Cortex of kidney (tissue), 1 donor: ENCODE measurements at places on chromosomes 2 and 18.

DNA sequence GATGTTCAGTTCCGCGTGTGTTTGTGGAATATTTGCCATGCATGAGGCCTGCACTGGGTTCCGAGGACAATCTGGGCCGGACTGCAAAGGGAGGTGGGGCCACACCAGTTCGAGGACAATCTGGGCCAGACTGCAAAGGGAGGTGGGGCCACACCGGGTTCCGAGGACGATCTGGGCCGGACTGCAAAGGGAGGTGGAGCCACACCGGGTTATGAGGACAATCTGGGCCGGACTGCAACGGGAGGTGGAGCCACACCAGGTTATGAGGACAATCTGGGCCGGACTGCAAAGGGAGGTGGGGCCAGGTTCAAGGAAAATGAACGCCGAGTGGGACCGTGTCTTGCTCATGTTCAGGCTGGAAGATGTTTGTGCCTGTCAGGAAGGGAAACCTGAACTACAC lies 97.8 kb upstream of the HDAC4 start:
- DNase-seq: no peak

DNA sequence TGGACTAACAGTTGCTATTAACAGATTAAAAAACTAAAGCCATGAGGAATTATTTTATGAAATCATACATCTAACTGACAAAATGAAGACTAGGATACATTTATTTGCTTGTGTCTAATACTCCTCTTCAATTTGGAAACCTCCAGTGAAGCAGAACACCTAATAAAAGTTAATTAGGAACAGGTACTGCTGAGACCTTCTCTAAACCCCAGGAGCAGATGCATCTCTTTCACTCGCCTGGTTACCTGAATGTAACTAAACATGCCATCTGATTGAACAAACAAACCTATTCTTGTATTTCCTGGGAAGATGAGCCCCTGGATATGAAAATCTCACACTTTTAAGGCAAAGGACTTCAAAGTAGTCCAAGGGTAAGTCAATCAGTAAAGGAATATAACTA lies 898.2 kb downstream of the NRXN1 start:
- DNase-seq: no peak

DNA sequence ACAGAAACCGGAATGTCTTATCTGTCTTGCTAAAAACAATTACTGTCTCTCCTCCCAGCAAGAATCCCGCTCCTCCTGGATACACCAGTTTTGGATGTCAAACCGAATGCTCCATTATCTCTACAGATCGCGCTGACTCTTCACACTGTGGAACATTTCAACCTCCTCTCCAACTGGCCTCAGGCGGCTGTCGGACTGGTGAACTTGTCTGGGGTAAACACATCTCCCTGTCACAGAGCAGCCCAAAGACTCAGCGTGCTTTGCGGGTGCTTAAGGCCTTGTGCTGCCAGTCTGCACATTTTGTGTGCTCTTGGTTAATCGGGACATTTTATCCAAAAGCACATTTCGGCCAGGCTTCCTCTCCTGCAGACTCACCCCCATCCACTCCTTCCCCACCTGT lies 173.1 kb downstream of the ICOS start:
- DNase-seq: no peak

GRCh38 chr2:196956069-196956468 lies 29.6 kb upstream of the PGAP1 start:
- no peak for DNase-seq

DNA sequence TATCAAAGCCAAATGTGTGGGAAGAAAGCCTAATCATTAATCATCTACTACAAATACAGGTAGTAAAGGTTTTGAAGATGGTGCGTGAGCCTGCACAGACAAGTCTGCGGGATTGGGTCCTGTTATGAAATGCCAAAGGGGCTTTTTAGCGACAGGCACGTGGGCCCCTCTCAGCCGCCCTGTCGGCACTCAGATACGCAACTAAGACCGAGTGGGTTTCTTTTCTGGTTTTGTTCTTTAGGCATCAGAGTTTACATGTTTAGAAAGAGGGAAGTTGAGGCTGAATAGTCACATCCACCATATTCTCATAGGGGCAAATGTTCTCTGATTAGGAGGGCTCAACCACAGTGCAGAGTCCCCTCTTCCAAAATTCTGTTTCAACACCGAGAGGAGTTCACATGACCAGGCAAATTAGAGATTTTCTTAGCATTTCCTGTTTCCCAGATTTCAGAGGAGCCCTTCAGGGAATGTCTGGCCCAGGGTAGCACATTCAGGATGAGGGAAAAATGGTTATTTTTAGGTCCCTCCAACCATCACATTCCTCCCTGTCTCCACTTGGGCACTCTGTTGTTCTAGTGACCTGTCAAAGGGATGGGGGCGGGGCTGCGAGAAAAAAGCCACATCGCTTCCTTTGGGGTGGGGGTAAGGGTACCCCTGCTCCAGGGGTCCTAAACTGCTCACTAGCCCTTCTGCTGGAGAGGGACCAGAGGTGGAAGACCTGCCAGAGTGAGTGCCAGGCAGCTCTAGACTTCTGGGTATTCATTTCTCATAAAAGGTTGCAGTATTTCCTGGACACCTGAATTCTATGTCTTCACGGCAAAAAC lies 159.2 kb downstream of the BCL2 start:
- no peak for DNase-seq

DNA sequence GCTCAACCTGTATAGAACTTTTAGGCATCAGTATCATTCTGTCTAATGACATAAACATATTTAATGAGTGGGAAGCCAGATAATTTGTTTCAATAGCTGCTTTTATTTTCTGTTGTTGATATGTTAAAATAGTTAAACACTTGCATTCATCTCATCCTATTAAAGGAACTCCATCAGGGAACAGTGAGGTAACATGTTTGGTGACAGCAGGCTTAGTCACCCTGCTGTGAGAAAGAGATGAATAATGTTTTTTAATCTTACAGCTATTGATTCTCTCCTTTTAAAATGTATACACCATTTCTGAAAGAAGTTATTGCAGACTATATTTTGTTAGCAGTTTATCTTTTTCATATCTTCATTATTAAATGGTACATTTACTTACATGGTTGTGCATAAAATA lies 123.3 kb upstream of the CWC22 start:
- no peak for DNase-seq

DNA sequence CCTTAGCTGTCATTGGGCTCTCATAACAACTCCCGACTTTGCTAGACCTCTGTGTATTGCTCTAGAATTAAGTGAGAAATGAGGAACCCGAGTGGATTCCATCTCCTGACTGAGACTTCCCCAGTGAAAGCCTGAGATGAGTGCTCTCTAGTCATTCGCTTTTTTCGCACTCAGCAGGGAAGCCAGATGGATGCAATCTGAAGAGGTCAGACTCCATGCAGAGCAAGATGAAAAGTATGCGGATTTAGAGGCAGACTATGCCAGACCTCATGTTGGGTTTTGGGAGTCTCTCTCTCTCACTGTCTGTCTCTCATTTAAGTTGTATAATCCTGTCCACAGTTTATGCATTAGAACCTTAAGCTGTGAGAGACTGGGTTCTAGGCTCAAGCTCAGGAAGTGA lies 88.6 kb downstream of the SLC5A7 start:
- no peak for DNase-seq

DNA sequence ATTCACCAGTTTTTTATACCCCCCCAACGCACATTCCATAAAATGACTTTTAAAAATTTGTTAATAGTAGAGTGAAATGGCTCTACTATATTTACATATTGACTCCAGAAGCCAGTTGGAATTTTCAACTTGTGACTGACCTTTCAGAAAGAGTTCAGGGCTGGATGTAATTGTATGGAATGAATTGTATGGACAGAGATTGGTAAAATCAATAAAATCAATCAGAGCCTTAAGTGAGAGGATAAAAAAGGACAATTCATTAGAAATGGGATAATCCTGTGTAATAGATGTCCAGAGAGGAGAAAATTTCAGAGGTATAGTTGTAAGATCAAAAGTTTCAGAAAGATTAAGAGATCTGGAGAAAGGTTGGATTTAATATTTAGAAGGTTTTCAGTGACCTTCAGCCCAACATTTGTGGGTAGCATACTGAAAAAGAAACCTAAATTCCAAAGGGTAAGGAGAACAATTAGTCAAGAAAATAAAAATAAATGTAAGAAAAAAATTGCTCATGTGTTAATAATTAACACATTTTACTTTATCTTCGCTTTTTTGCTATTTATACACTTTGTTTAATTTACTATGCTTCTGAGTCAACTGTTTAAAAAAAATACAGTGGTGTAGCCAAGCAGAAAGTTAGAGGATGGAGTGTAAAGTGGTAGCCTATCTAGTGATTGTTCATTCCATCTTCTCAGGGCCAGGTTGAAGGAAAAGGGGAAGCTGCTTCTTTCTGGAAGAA lies 385.4 kb upstream of the TMEFF2 start:
- DNase-seq: no peak

DNA sequence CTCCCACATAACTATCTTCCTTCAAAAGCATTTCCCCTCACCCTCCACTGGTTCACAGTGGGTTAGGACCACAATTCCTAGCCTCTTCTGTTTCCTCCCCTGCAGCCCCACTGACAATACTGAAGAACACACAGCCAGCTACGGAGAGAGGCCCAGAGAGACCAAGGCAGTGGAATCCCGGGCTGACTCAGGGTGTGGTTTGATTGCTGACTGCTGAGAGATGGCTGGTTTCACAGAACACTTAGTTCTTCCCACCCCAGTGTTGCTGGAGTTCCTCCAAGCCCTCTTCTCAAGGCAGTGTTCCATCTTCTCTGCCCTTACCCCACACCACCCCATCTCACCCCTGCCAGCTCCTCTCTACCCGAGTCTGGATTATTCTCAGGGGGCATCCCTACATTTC lies 43.3 kb upstream of the ZFP36L2 start:
- DNase-seq: no peak

GRCh38 chr18:8601277-8602032 lies 7.8 kb upstream of the RAB12 start:
- no peak for DNase-seq

DNA sequence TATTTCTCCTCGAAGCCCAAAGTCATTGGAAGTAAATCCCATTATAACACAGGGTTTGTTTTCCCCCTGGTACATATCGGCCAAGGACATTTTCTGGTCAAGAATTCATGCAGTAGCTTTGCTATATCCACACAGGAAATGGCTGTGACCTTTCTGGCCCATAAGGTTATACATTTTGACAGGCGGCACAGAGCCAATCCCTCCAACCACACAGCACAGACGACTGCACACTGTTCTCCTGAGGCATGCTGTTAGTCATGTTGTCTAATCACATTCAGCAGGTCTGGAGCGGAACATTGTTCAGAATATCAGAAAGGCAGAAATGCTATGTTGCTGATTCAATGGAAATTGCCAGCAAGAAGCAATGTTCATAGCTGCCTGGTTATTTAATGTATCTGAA lies 742.3 kb upstream of the SLC8A1 start:
- no peak for DNase-seq

DNA sequence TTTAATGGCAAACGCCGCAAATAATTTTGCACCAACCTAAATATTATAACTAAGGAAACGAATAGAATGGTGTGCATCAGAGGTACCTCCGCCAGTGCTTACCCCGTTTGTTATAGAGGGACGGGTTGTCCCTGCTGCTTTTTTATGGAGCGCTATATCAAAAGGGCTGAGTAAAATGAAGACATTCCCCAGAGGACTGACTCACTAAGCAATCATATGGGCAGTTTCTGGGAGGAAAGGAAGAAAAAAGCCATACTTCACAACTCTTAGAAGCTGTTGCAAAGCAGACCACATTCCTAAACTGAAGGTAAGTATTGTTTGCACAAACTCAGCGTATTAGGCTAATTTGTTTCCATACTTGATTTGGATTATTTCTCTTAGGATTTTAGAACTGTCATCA lies 12.9 kb downstream of the ID2 start:
- no peak for DNase-seq

GRCh38 chr2:209614690-209615369 lies 156.8 kb upstream of the UNC80 start:
- no peak for DNase-seq

GRCh38 chr2:8575834-8576423 lies 105.9 kb upstream of the ID2 start:
- no peak for DNase-seq

- DNase-seq: no peak
These were observed 28.7 kb upstream of the ZEB2 start for GRCh38 chr2:144548532-144549191.

DNA sequence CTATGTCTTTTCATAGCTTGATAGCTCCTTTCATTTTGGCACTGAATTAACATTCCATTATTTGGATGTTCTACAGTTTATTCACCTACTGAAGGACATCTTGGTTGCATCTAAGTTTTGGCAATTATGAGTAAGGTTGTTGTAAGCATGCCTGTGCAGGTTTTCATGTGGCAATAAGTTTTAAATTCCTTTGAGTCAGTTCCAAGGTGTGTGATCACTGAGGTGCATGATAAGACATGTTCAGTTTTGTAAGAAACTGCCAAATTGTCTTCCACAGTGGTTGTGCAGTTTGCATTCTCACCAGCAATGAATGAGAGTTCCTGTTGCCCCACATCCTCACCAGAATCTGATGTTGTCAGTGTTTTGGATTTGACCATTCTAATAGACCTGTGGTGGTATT lies 24.2 kb downstream of the XDH start:
- no peak for DNase-seq

DNA sequence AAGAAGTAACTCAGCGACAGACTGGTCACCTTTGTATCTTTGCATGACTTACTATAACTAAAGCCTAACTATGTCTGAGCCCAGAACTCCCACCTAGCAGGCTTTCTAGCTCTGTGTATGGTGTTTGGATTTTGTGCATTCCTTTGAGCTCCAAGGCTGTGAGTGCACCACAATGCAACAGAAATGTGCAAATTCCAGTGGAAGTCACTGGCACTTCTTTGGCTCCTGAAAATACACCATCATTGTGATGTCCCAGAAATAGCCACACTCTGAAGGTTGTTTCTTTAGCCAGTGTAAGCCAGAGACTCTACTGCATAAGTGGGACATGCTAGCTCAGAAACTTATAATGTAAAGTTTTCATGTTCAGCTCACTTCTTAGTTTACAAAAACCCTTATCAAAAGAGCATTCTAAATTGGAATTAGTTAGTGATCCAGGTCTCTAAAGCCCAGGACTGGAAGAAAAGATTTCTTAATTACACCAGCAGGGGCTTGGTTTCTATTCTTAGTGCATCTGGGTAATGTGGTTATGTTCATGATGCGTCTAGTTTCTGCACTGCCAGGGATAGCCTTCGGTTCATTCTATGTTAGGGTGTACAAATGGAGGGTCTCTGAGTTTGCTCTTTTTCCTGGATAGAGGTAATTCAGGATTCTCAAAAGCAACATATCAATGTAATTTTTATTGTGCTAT lies 1239.5 kb upstream of the ZEB2 start:
- DNase-seq: no peak

DNA sequence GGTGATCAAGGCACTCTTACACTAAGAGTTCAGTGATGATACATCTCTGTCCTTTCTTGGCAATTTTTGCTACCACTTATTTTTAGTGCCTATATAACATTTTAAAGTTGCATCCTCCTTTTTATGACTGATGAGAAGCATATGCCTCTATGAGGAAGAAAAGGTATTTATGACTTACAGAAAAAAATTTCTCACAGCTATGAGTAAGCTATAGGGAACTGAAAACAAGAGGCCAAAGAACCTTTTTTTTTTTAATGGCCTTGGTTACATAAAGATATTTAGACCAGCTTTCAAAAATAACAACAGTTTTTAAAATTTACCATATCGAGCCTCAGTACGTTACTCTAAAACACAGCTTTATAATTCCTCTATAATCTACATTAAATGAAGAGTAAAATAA lies 21.3 kb downstream of the MBD5 start:
- DNase-seq: no peak
